ENCODE measurements at places on chromosomes 5 and 9.

GRCh38 chr5:132665574-132666080, 7.7 kb downstream of the IL13 start:
- DNase-seq, result no peak

- no peak for DNase-seq
These were observed 329.2 kb downstream of the EBF1 start for GRCh38 chr5:158770506-158770905.

DNA sequence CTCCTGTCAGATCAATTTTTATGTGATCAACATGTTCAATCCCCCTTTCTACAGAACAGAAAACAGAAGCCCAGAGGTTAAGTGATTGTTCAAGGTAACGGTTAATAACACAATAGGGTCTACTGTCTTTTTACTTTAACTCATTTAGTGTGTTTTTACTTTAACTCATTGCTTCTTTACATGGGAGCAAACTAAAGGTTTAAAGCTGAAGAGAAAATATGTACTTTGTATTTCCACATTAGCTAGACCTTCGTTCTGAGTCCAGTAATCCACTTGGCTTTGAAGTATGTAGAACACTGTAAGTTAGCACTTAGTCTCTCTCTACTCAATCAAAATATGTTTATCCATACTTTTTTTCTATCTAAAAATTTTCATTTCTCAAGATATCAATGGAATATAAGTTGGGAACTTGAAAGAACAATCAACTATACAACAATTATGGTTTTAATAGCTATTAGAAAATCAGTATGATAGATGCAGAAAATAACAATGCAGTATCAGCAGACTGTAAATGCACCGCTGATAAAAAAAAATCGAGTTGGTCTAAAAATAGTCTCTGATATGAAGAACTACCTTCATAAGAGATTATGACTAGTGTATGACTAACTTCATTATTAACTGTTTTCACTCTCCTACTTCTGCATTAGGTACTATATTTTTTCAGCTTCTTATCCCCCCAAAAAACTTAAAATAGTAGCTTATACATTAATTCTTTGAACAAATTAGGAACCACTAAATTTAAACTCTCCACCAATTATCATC, 20.6 kb downstream of the PGGT1B start:
- DNase-seq, result no peak

GRCh38 chr5:3933966-3934365, 338.3 kb downstream of the IRX1 start:
- no peak for DNase-seq

GRCh38 chr5:141412854-141413539, at the start of gene PCDHGA10:
TSS of gene PCDHGA10 (plus strand) at chr5:141412987. CDS start at chr5:141413176, 189 bp downstream.
- DNase-seq, result peak; percentile 73

GRCh38 chr5:40738502-40738901, 17.3 kb downstream of the TTC33 start:
- DNase-seq, result peak; percentile 54

GRCh38 chr9:96784021-96784420, 6.1 kb upstream of the ZNF510 start:
- no peak for DNase-seq

GRCh38 chr5:175246242-175246888, 197.6 kb downstream of the DRD1 start:
- DNase-seq, result peak; percentile 79

DNA sequence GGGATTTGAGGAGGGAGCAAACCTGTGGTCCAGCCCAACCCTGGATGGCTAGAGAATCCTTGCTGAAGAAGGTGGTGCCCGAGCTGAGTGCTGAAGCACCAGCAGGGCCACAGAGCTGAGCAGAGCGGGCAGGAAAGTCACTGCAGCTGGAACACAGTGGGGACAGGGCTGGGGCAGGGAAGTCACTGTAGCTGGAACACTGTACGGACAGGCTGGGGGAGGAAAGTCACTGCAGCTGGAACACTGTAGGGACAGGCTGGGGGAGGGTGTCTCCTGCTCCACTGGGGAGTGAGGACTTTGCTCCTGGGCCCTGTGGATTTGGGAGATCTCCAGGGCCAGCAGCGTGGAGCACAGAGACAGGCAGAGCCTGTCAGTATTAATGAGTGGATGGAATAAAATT, 9.0 kb upstream of the SUSD3 start:
- no peak for DNase-seq

DNA sequence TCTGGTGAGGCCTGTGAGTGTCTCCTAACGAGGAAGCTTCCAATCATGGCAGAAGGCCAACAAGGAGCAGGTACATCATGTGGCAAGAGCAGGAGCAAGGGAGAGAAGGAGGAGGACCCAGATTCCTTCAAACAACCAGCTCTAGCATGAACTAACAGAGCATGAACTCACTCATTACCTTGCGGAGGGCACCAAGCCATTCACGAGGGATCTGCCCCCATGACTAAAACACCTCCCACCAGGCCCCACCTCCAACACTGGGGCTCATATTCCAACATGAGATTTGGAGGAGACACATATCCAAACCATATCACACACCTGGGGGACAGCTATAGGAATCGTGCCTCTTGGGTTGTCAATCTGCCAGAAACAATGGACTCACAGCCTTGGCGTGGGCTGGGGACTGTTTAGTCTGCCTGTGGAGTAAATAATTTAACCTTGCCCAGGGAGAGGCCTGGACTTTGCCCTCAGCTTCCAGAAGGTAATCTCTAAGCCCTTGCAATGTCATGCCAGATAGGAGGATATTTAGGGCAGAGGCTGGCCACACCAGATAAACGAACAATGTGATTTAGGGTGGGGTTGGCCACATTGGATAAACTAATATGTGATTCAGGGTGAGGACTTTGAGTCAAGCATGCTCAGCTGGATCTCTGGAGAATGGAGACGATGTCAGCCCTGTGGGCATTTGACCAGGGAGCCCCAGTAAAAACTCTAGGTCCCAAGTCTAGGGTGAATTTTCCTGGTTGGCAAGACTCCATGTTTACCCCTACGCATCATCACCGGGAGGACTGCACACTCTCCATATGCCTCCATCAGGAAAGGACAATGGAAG, 13.6 kb upstream of the VDAC1 start:
- DNase-seq, result no peak

DNA sequence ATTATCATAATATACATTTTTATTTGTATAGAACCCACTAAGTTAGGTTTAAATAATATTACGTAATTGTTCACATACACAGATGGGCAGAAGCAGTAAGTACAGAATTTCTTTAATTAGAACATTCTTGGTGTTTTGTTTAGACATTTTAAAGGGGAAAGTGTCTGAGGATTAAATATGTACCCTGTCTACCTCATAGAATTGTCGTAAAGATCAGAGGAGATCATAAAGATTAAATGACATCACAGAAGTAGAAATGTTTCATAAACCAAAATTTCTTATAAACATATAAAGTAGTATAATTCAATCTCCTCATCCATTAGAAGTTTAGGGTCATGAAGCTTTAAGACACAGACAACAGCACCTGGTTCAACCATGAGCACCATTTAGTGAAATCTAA, 20.1 kb downstream of the DEPDC1B start:
- no peak for DNase-seq
